ENCODE measurements at places on chromosomes 13 and 19.

- no peak for DNase-seq
These were observed 959.9 kb downstream of the DIAPH3 start for GRCh38 chr13:59203855-59204254.

- no peak for DNase-seq
These were observed 15.0 kb downstream of the TDRD3 start for GRCh38 chr13:60411983-60412382.

DNA sequence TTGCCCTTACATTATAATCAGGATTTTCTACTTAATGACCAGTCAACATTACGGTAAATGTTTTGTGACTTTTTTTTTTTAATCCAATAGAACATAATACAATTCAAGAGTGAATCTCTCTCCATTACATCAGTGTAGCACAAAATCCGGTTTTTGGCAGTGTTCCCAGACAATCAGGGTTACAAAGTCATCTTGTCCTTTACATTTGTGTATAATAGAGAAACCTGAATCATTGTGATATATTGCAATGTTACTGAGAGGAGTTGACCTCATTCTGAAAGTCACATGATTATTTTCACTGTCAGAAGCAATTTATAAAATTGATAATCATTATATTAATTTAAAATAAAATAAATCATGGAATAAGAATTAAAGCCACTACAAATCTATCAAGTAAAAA lies 1346.0 kb upstream of the SPRY2 start:
- no peak for DNase-seq

DNA sequence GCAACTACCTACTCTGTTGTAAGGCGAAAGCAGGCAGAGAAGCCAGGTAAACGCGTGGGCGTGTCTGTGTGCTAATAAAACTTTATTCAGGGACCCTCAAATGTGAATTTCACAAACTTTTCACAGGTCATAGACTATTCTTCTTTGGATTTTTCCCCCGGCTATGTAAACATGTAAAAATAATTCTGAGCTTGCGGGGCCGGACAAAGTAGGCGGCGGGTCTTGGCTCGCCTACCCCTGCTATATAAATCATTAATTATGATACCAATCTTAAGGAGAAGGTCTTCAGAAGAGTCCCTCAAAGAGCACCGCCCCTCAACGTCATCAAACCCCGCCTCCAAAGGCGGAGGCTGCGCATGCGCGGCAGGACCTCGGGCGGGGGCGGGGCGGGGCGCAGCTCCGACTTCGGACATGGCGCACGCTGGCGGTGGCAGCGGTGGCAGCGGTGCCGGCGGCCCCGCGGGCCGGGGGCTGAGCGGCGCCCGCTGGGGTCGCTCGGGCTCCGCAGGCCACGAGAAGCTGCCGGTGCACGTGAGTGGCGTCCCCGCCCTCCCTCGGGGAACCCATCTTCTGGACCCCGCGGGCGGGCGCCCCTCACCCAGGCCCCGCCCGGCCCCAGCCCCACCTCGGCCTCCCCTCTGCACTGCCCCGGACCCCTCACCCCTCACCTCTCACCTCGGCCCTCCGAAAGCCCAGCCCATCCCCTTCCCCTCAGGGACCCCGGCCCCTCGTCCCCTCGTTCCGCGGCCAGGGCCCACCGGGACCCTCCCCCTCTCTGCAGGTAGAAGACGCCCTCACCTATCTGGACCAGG lies at the start of gene SIN3B:
TSS of gene SIN3B (plus strand) at position 389 of the 812 bp plus-strand sequence. CDS start at position 412, 23 bp downstream.
- DNase-seq: peak; percentile 58

- DNase-seq: no peak
These were observed 33.0 kb upstream of the EHD2 start for GRCh38 chr19:47679922-47680857.

DNA sequence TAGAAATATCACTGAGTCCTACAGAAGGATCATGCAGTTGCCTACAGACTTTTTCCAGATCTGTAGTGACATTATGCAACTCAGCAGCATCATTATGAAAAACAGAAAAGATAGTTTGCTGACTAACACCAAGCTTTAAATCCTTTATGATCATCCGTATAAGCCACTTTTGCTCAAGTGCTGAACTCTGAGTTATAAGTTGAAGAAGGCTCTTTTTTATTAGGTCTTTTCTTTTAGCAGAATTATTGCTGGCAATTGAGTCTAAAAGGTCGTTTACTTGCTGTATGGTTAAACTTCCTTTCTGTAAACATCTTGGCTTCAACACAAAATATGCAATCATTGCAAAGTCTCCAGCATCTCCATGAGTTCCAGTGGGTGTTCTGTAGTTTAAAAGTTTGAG lies 4.8 kb downstream of the LIG4 start:
- DNase-seq: no peak

DNA sequence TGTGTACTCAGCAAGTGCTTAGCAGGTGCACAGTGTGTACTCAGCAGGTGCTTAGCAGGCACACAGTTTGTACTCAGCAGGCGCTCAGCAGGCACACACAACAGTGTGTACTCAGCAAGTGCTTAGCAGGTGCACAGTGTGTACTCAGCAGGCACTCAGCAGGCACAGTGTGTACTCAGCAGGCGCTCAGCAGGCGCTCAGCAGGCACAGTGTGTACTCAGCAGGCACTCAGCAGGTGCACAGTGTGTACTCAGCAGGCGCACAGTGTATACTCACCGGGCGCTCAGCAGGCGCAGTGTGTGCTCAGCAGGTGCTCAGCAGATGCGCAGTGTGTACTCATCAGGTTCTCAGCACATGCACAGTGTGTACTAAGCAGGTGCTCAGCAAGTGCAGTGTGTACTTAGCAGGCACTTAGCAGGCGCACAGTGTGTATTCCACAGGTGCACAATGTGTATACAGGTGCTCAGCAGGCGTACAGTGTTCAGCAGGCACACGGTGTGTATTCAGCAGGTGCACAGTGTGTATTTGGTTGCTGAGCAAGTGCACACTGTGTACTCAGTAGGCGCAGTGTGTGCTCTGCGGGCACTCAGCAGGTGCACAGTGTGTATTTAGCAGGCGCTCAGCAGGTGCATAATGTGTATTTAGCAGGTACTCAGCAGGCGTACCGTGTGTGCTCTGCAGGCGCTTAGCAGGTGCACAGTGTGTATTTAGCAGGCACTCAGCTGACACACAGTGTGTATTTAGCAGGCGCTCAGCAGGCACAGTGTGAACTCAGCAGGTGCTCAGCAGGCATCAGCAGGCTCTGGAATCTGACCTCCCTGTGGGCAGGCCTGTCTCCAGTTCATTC lies 15.1 kb downstream of the CRTC1 start:
- no peak for DNase-seq

GRCh38 chr13:111411151-111411858 lies 90.9 kb downstream of the TEX29 start:
- DNase-seq: no peak

- DNase-seq: peak; percentile 67
These were observed 369.3 kb downstream of the KLF5 start for GRCh38 chr13:73428137-73428536.

DNA sequence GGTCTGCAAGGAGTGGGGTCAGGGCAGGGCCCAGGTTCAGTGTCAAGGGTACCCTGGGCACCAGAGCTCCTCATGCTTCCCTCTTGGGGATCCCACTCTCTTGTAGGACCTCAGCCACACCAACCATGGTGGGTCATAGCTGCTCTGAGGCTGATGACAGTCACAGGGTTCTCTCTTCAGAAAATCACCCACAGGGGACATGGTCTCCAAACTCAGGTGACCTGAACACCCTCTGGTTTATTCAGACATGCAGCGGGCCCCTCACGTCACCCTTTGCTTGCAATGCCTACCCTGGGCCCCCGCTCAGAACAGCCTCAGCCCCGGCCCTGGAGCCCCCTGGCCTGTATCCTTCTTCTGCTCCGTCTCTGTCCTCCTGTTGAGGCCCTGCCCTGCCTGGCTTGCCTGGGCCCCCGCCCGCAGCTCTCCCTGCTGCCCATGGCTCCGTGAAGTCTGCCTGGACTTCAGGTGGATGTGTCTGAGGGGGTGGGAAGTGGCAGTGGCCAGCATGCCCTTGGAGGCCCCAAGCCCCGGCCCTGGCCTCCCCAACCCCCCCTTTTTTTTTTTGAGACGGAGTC lies 20.4 kb downstream of the CHERP start:
- DNase-seq: no peak

DNA sequence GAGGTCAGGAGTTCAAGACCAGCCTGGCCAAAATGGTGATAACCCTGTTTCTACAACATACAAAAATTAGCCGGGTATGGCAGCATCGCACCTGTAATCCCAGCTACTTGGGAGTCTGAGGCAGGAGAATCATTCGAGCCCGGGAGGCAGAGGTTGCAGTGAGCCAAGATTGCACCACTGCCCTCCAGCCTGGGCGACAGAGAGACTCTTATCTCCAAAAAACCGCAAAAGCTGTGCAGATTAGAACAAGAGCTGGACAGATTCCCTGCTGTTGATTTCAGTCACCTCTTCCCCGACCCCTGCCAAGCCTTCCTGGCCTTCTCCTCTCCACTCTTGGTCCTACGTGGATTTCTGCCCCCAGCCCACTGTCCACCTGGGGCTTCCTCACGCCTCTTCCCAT lies 8.3 kb downstream of the CAMSAP3 start:
- no peak for DNase-seq

DNA sequence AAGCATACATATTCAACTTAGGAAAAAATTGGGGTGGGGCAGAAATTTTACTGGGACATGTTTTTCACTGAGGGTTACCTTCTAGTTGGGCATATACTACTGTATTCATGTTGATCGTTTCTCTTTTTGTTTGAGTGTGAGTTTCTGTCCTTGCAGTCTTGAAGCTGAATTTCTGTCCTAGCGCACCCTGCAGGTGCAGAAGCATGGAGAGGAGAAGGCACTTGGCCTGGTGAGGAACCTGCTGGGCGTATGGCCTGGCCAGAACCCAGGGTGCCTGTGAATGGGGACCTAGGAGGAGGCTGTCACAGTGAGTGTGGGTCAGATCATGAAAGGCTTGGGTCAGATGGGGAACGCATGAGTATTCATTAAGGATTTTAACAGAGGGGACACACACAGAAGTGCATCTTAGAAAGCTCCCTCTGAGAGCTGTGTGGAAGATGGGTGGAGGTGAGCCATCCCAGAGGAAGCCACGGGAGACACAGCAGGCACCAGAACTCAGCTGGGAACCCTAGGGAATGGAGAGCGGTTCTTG lies 36.8 kb downstream of the SERP2 start:
- no peak for DNase-seq

DNA sequence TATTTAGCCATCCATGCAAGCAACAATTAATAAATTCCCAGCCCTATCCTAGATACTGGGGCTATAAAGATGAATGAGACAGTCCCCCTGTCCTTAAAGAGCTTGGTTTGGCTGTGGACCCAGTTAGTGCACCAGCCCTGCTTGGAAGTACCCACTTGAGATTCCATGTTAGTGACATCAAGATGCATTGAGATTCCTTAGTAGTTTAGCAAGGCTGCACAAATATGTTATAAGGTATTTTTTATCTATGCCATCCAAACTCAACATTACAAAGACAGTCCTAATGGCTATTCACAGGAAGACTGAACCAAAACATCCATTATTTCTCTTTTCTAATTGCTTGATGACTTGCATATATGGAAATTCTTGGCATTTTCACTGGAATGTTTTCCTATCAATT lies 48.8 kb upstream of the RAP2A start:
- DNase-seq: peak; percentile 27

- no peak for DNase-seq
These were observed 748.2 kb upstream of the SLITRK5 start for GRCh38 chr13:86922936-86923335.

DNA sequence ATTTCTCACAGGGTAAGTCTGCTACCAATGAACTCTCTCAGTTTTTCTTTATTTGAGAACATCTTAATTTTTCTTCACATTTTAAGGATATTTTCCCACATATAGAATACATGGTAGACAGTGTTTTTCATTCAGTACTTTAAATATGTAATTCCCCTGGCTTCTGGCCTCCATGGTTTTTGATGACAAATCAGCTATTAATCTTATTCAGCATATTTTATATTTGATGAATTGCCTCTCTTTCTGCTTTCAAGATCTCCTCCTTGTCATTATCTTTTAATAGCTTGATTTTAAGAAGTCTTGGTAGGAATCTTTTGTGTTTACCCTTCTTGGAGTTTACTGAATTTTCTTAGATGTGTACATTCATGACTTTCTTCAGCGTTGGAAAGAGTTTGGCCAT lies 27.6 kb downstream of the TNFSF13B start:
- DNase-seq: no peak

GRCh38 chr19:18414504-18415177 lies 4.6 kb upstream of the SSBP4 start:
- DNase-seq: no peak

DNA sequence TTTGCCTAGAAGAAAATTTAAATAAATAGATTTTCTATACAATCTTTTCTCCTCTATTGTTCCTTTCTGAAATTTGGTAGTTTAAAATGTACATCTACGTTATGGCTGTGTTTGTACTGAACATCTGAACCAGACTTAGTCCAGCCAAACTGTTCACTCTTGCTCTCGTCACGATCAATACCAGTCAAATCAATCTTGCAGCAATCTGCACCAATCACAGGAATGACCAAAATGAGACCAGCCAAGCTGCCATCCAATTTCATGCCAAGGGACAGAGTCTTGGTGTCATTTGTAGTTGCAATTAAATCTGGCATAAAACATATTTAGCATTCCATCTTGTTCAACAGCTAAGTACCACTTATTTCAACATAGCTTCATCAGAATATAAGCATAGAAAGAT lies 156.6 kb downstream of the IRS2 start:
- no peak for DNase-seq

DNA sequence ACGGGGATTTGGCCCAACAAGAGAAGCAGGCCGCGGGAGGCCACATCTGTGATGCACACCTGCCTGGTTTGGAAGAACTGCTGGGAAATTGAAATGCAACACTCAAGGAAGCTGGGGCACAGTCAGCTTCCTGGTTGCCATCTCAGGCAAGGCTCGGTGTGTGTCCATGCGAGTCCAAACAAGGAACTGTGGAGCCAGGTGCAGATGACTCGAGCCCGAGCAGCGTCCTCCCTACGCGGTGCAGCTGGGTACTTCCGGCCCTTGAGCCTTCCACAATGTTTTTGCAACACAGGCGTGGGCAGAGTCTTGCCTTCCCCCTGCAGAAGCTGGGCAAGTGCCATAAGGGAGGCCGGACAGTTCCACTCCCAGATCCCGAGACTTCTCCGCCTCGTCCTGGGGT lies 94.6 kb downstream of the CRYL1 start:
- DNase-seq: no peak

- DNase-seq: peak; percentile 71
These were observed 53.1 kb downstream of the ARHGAP35 start for GRCh38 chr19:46913852-46914430.

DNA sequence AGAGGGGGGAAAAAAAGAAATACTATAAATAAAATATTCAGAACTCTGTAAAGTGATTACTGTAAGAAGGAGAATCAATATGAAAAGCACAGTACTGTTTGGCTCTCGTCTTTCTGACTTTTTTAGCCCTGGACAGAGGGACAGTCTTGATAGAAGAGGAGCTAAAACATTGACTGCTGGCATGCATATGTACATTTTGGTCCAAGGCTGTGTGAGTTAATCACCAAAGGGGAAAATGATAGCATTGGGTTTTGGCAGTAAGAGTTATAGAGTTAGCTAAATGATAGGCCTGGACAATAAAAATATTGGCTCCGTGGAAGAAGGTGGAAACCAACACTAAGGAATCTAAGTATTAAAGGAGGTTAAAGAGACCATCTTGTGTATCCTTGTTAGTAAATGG lies 50.3 kb downstream of the RAP2A start:
- DNase-seq: no peak
